ENCODE measurements at places on chromosomes 5 and 9. TPM values are rescaled to one million over a fixed set of nuclear protein-coding genes. Genes with fewer than 3 reads are reported as not detected.

ANAPC2 gene
- total RNA-seq: 21.0 TPM

RABGAP1 gene
- total RNA-seq: 21.5 TPM

FBXO4 gene
- 8.1 TPM for total RNA-seq

KIAA0825 gene
- total RNA-seq: 0.97 TPM

PTGER4 gene
- 14.9 TPM for total RNA-seq

ELAVL2 gene
- total RNA-seq: 1.3 TPM

TLR4 gene
- total RNA-seq: 211 TPM

All from bladder microvascular endothelial cell (primary cell).